Fibroblast of skin of scalp (primary cell): ENCODE measurements at places on chromosomes 1 and 21.

DNA sequence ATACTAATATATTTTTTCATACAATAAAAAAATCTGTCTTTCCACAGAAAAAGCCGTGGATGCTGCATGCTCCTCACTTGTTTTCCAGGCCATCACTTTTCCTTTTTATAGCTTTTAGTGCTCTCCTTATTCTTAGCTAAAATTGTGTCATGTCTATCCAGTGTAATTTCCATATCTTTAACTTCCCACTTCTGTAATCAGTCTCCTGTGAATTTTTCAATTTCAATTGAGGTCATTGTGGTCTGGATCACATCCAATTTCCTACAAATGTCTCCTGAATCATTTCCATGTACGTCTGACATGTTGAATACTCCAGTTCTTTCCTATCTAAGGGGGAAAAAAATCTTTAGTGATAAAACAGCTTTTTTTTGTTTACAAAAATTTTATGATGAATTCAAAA is 838.2 kb upstream of the B3GALT2 start:
- DNase-seq = peak; percentile 77

- peak; percentile 91 for DNase-seq
Measured at GRCh38 chr1:2233997-2234761, 6.1 kb downstream of the SKI start.

DNA sequence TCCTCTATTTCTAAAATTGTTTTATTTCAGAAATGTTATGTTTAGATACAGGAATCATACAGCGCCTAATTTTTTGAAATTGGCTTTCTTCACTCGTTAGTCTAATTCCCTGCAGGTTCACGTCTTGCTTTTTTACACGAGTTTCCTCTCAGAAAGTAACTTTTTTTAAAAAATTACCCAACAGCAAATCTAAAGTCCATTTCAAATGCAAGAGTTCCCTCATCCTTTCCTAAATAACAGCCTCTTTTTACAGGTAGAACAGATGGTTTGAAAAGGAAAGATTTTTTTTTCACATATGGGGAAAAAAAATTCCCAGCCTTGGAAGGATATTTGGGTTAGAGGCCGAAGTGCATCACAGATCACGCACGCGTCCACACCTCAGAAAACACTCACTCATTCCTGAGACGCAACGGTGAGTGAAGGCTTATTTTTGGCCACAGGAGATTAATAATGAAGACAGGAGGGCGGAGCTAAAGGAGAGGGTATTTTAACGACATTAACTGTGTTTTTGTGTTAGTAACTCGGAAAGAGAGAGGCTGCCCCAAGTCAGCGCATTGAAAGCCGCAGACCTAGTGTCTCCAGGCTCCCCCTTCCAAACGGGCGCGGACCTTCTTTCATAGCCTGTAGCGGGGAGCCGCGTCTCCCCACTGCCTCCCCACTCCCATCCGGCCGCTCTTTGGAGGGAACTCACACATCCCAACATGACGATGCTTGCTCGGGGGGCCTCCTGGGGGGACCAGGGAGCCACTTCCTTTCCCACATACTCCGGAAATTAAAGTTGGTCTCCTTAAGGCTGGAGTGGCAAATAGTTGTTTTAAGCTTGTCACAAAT is 969 bp upstream of the RIPK4 start:
- no peak for DNase-seq

- no peak for DNase-seq
Measured at GRCh38 chr1:27934818-27935549, at the start of gene SMPDL3B. Gene SMPDL3B, plus strand, starts transcription at chr1:27935000. Its CDS starts 184 bp downstream, at chr1:27935184.

GRCh38 chr21:44800103-44800502 is 1.5 kb downstream of the UBE2G2 start:
- peak; percentile 54 for DNase-seq

GRCh38 chr1:59141267-59141863 is 155.5 kb upstream of the FGGY start:
- no peak for DNase-seq

DNA sequence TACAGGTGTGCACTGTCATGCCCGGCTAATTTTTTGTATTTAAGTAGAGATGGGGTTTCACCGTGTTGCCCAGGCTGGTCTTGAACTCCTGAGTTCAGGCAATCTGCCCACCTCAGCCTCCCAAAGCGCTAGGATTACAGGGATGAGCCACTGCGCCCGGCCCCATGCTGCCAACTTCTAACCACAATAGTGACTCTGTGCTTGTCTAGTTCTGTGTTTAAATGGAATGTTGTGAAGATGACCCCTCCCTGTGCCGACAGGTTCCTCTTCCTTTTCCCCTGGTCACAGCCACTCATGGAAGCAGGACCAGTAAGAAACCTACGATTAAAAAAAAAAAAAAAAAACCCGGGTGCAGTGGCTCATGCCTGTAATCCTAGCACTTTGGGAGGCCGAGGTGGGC is 4.7 kb downstream of the MAP1LC3C start:
- no peak for DNase-seq

DNA sequence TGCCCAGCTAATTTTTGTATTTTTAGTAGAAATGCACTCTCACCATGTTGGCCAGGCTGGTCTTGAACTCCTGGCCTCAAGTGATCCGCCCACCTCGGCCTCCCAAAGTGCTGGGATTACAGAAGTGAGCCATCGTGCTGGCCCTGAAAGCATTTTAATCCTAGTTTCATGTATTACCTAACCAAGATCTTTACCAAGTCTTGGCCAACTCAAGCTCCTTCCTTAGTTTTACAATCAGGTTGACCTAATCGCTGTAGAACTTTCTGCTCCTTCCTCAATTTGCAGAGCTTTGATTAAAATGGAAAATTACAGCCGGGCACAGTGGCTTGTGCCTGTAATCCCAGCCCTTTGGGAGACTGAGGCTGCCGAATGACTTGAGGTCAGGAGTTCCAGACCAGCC is 3.2 kb upstream of the TMEM63A start:
- DNase-seq = no peak

GRCh38 chr1:91572044-91572443 is 71.4 kb downstream of the CDC7 start:
- no peak for DNase-seq

- no peak for DNase-seq
Measured at GRCh38 chr1:210819266-210819665, 314.7 kb downstream of the KCNH1 start.

DNA sequence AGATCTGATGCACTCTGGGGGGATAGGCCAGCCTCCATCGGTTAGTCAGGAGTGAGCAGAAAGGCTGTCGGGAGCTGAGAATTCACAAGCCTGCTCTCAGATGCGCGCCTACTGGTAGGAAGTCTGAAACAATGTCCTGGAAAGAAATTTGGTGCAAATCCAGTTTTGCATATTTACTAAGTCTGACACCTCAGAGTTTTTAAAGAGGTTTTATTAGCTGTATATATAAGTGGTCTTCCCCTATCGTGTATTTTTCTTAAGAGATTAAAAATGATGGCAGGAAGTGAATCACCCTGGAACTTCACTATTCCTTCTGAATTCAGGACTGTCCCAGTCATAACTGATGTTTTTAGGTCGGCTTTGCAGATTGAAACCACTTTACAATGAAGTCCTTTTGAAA is 99.8 kb upstream of the C1orf105 start:
- peak; percentile 76 for DNase-seq

GRCh38 chr1:79193211-79194079 is 186.9 kb upstream of the ADGRL4 start:
- peak; percentile 22 for DNase-seq

DNA sequence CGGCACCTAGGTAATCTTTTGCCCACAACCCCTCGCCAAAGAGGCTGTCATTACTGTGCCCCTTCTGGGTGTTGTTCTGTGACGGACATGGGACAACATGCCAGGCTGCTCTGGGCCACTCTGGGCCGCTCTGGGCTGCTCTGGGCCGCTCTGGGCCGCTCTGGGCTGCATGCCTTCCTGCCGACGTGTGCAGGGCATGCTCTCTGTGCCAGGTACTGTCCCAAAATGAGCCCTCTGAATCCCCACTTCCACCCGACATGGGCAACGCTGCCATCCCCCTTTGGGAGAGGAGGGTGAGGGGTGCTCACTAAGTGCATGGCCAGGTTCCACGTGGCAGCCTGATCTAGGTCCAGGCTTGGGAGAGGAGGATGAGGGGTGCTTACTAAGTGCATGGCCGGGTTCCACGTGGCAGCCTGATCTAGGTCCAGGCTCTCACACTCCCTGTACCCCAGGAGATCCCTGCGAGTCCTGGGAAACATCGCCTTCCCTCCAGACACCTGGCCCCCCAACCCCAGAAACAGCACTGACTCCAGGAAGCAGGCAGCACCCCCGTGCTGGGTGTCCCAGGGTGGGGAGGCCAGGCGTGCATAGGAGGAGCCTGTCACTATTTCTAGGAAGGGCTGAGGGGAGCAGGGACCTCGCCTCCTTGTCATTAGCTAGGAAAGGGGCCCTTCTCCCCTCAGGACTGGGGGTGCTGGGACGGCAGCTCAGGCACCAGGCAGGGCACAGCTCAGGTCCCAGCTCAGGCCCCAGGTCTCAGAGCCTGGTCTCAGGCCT is 16.5 kb downstream of the TTC34 start:
- DNase-seq = no peak

DNA sequence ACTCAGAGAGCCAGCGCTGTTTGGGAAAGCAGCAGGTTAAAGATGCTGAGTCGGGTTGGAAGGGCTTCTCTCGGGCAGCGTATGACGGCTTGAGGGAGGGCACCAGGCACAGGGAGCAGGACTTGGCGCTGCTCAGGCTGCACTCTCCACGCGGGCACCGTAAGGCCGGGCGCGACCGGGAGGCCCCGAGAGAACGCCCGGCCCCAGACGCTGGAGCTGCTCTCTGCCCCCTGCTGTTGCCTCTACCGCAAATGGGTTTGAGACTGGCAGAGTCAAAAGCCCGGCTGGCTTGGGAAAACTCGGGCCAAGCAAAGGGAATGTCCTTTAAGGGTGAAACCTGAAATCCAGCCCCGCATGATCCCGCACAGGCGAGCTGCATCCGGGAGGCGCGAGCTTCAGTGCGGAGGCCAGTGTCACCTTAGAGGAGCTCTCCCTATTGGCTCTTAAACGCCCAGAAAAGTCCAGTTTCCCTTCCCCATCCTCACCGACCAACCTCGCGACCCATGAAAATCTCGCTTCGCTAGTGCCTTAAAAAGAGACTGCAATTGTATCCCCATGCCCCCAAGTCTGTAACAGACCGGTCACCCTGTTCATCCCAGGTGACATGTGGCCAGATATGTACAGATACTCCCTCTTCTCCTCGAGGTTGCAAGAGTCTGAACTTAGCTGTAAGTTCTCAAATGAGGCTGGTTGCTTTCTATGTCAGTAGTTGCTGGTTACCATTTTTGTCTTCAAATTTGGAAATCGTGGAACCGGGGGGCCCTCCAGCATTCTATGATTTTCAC is 1.1 kb downstream of the PRRX1 start:
- DNase-seq = peak; percentile 65

DNA sequence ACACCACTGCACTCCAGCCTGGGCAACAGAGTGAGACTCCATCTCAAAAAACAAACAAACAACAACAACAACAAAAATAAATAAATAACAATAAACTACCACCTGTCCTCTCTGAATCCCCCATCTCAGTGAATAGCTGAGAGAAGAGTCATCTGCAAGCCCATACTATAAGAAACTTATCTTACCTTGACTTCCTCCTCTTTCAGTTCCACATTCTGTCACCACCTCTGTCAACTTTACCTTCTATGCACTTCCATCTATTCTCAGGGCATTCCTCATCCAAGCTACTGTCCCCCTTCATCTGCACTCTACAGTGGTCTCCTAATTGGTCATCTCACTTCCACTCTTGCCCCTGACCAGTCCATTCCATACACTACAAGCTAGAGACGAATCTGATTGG is 58.1 kb downstream of the KIAA0040 start:
- DNase-seq = no peak
